ENCODE measurements at places on chromosomes 11 and 22.

GRCh38 chr22:36955691-36956090 is 42.3 kb downstream of the CSF2RB start:
- DNase-seq = no peak

DNA sequence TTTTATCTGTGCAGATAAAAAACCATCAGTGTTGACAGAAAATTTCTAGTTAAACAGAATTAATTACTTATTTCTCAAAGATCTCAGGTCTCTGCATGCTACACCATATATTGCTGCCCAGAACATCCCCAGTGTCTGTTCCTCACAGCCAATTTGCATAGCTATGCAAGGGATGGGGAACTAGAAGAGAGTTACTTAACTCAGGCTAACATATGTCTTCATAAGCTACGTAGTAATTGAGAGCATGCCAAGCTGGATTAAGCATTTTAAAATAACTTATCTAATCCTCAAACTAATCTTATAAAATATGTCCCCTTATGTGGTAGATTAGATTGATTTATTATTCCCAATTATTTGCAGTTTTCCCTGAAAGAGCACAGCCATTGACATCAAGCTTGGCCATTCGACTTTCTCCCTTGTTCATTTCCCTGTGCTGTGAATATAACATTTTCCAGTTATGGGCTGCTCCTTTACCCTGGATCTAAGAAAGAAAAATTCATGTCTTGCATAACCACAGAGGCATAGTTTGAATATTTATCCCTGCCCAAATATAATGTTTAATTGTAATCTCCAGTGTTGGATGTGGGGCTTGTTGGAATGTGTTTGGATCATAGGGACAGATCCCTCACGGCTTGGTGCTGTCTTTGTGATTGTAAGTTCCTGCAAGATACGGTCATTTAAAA is 69.1 kb downstream of the C11orf87 start:
- DNase-seq = no peak

DNA sequence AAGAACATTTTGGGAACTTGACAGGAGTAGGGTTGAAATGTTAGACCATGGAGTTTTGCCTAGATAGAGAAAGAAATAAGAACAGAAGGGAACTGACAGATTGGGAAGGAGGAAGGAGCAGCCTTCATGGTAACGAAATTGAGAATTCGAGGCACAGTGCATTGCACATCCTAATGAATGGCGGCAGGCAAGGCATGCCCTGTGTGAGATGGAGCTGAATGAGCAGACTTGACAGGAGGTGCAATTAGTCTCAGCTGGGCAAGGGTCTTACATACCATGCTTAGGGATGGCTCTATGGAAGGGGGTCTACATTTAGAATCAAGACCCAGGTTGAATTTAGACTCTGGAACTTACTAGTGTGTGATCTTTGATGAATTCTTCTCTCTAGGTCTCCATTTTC is 25.0 kb upstream of the NTM start:
- DNase-seq = no peak

- no peak for DNase-seq
These were observed 72.1 kb downstream of the LRRC32 start for GRCh38 chr11:76598426-76598839.

DNA sequence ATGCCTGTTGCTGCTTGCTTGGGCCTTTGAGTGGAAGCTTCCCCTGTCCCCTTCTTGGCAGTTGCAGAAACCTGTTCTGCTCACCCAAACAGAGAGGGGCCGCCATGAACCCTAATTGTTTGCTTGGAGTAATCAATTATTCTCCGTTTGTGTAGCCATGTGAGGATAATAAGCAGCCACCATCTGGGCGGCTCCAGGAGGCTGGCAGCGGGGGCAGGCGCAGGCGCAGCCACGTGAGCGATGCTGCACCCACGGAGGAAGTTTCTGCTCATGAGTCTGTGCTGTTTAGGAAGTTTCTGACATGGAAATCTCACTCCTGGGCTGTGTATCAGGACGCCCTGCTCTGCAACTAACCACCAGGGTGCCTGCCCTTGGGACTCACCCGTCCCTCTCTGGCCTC is 90.1 kb downstream of the MPPED1 start:
- no peak for DNase-seq

- DNase-seq = no peak
These were observed 23.5 kb downstream of the SPATA19 start for GRCh38 chr11:133821776-133822175.

DNA sequence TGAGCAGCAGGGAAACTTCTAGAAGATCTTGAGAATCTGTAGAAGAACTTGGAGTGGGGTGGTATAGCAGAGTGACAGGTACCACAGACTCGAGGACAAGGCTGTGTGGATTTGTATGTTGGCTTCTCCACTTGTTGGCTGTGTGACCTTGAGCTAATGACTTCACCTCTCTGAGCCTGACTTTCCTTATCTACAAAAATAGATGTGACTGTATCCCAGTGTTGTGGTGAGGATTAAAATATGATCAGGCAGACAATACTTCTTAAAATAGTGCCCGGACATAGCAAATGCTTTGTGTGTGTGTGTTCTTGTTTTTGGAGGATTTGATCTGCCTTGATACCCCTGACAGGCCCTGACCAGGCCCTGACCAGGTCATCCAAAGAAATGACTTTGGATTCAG is 40.8 kb downstream of the MYO18B start:
- DNase-seq = no peak

All from activated CD8-positive, alpha-beta memory T cell treated with anti-CD3 and anti-CD28 coated beads, Interleukin-2, amount 50 U/mL, for 48 hours (primary cell).